ENCODE measurements at places on chromosomes 2 and 18. TPM values are rescaled to one million over a fixed set of nuclear protein-coding genes. Genes with fewer than 3 reads are reported as not detected.

- no peak for DNase-seq
Measured at GRCh38 chr2:58700591-58700990, 459.5 kb upstream of the FANCL start.

- DNase-seq = no peak
Measured at GRCh38 chr2:147639891-147640290, 204.9 kb upstream of the ACVR2A start.

The TFPI gene
- 42.7 TPM for total RNA-seq

DNA sequence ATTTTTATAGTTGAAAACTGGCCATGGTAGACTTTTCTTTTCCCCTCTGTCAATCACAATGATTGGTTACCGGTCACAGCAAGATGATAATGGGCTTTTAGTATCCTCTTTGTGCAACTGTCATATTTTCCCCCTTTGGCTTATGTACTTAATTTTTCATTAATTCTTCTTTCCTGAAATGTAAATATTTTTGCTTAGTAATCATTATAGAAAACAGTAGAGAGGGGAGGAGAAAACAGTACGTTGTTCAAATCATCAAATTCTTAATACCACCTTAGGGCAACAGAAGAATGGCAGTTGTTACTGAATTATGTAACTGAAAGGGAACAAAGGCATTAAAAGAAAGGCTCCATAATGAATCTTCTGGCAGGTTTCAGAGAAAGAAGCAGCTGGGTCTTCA, 699.0 kb downstream of the METTL4 start:
- no peak for DNase-seq

GRCh38 chr2:37550190-37550589, 121.3 kb downstream of the CDC42EP3 start:
- no peak for DNase-seq

DNA sequence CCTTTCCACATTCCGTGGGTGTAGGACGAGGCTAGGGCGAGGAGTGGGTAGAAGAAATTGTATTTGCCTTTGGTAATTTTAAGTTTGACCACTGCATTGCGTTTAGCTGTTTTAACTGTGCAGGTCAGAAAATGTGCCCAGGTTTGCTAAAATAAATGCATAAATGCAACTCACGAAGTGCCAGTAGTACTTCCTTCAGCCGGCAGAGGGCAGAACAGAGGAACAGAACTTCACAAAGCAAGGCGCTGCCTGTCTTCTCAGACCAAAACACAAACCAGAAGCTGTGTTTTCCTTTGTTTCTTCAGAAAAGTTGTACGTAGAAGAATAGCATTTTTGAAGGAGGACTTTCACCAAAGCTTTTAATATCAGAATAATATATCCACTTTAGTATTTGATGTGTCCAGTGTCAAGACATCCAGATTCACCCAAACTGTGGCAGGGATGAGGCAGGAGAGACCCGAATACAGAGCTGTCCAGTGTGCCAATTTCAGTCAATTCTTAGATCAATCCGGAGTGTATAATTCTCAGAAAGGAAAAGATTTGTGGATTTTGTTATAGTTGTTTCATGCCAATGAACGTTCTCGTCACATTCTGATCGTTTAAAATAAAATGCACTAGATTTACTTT, 348.6 kb downstream of the DLGAP1 start:
- peak; percentile 57 for DNase-seq

GRCh38 chr18:35695384-35695783, 113.8 kb downstream of the GALNT1 start:
- no peak for DNase-seq

GRCh38 chr2:55399815-55400214, 19.8 kb downstream of the CCDC88A start:
- no peak for DNase-seq

- DNase-seq = no peak
Measured at GRCh38 chr2:53620981-53621380, 146.6 kb upstream of the CHAC2 start.

The COA5 gene
- total RNA-seq = 23.1 TPM

The EFR3B gene
- total RNA-seq = 8.7 TPM

- DNase-seq = no peak
Measured at GRCh38 chr18:10688766-10689165, 162.9 kb downstream of the NAPG start.

The SP9 gene
- total RNA-seq = not detected

DNA sequence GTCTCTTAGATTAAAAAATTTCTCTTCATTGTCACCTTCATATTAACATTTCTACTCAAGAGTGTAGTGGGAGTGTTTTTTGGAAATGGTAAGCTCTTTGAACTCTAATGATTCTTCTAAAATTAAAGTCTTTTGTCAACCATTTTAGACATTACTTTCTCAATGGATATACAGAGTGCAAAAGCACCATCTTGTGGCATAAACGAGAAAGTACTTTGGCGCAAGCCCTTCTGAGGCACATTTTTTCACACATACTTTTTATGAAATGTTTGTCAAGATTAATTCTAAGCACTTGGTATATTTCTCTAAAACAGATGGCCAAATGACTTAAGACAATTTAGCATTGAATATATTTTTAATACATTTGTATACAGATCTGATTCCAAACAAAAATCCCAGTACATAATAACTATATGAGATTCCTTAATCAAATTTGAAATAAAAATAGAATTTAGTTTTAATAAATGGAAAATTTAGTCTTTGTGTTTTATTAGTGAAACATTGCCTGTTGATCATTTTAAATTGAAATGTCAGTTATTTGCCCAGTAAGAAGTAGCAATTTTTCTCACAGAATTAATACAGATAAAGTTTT, 63.3 kb upstream of the GALNT5 start:
- no peak for DNase-seq

- no peak for DNase-seq
Measured at GRCh38 chr2:68537809-68538208, 70.4 kb downstream of the APLF start.

The SCN7A gene
- 27.5 TPM for total RNA-seq

GRCh38 chr2:217535957-217536708, 466.7 kb downstream of the TNS1 start:
- DNase-seq = no peak

- DNase-seq = no peak
Measured at GRCh38 chr2:236105955-236106607, 62.1 kb downstream of the GBX2 start.

The CIB4 gene
- not detected for total RNA-seq

DNA sequence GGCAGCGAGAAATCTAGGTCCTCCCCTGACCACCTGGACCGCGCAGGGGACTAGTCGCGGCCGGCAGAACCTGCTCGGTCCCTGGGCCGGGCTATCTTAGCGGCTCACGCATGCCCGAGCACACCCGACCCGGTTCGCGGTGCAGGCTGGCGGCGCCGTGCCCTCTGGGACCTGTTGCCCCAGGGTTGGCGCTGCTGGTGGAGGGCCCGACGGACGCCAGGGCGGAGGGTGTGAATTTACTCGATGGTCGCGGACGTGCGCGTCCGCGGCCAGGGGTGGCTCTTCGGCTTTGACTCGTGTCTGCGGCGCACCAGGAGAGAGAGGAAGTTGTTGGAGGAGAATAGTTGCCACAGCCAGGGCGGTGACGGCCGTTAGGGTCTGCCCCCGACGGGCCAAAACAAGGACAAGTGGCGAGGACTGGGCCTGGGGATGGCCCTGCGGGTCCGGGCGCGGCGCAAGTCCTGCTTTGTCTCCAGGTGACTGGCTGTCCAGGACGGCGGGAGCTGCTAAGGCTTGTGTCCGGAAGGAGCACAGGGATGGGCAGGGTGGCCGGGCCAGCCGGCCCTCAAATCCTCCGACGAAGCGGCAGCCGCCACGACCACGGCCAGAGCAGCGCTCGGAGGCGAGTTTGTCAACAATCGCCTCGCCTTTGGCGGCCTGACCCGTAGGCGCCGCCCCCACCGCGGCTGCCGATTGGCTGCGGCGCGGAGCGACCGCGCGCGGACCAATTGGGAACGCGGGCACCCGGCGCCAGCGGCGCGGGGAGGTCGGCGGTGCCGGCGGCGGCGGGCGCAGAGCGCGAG, 1.3 kb downstream of the BCL2L11 start:
- DNase-seq = peak; percentile 90

The SERPINB7 gene
- not detected for total RNA-seq

The CREG2 gene
- not detected for total RNA-seq

- DNase-seq = no peak
Measured at GRCh38 chr2:147363181-147363580, 481.6 kb upstream of the ACVR2A start.

The EPHA4 gene
- total RNA-seq = 55.8 TPM

- no peak for DNase-seq
Measured at GRCh38 chr2:161580021-161580420, 44.2 kb upstream of the SLC4A10 start.

DNA sequence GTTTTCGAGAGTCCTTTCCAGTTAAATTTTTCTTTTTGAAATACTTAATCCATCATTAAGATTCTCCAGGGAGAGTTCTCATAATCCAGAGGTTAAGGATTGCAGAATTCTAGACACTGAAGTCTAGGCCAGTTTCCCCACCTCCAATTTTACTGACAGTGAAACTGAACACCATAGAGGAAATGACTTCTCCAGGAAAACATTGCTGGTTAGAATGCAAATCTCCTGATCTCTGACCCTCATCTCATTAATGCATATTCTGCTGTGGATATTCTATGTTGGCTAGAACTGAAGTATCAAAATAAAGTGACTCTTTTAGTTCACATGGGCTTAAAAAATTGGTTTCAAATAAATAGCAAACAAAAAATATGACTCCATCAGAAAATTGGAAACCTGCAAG, 105.8 kb upstream of the UGP2 start:
- no peak for DNase-seq

DNA sequence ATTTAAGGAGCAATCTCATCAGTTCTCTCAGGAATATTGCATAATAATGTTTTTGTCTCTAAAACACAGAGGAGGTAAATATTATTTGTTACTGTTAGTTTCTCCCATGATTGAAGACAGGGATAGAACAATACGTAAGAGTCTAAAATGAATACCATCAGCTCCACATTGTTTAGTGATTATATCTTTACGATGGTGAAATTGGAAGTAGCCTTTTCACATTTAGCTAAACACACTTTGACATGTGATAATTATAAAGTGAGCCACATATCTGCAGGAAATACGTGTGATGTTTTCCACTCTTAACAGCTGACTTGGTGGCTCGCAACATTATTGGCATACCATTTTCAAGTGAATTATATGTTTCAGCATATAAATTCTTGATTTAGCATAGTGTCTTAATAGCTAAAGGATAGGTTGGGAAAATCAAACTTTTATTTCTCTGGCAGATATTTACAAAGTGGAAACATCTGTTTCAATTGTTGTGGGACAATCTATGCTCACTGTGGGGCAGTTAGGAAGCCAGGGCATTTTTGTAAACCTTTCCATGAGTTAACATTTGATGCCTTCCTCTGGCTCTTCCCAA, 208.1 kb upstream of the RASGRP3 start:
- DNase-seq = no peak

DNA sequence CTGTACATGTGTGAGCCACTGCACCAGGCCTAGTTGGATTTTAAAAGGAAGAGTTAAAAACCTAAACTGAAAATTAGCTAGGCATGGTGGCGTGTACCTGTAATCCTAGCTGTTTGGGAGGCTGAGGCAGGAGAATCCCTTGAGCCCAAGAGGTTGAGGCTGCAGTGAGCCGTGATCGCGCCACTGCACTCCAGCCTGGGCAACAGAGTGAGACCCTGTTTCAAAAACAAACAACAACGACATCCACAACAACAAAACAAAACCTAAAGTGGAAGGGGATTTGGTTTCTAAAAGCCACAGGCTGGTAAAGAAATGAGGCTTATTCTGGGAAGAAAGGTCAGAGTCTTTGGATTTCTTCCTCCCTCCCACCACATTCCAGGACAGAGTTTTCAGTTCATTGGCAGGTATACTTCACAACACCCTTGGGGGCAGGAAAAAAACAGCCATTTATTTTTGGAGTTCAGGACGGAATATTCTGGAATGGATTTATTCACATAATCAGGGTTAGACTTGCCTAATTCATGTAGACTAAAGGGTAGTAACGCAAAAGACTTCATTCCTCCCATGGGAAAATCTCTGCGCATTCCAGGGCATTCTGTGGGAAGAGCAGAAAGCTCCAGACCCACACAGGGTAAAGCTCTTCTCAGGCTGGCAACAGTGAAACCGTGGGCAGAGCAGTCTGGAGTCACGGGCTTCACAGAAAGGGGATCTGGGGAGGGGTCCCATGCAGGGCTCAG, 34.9 kb downstream of the TEX44 start:
- DNase-seq = no peak

- no peak for DNase-seq
Measured at GRCh38 chr18:49025767-49026500, 75.2 kb upstream of the SMAD7 start.

Data from left cardiac atrium (tissue), 4 donors.